Stimulated activated CD8-positive, alpha-beta memory T cell treated with anti-CD3 and anti-CD28 coated beads, Interleukin-15, amount 100 ng/mL, for 4 hours (primary cell): ENCODE measurements at places on chromosomes 1 and 21.

DNA sequence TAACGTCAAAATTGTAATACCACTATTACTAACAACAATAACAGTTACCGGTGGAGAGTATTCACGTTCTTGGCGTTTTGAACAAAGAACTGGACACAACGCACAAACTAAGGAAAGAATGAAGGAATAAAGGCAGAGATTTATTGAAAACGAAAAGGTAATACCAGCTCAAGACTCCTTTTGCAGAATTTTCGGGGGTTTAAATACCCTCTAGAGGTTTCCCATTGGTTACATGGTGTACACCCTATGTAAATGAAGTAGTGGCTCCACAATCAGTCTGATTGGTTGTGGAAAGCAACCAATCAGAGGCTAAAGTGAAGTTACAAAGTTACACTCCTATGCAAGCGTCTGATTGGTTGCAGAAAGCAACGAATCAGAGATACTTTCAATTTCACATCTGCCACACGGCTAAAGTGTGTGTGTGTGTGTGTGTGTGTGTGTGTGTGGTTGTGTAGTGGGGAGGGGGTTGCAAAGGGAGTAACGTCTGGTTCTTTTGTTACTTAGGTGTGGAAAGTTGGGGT, 1.1 kb upstream of the GTF2B start:
- DNase-seq = no peak

- DNase-seq = no peak
Observed at GRCh38 chr1:188056011-188056410, 1227.3 kb downstream of the PLA2G4A start.

GRCh38 chr1:104467590-104467989, 717.9 kb downstream of the AMY1C start:
- no peak for DNase-seq

DNA sequence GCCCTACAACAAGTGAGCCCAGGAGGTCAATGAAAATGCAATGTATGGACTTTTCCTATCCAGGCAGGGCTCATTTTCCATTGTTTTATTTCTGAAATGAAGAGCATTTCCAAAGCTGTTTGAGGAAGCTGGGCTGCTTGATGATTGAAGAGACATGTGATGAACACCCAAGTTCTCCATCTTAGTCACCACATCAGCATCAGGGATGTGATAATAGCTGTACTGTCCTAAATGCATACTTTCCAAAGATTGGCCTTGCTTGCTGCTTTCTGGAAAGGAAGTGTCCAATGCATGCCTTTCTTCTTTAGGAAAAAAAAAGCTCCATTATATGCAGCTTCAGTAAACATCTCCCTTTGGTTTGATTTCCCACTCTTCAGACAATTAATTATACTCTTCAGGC, 425.9 kb upstream of the RUNX1 start:
- no peak for DNase-seq

GRCh38 chr1:6365047-6365446, 28.5 kb downstream of the ACOT7 start:
- DNase-seq = no peak

GRCh38 chr1:15937146-15937545, 38.8 kb downstream of the ZBTB17 start:
- no peak for DNase-seq

DNA sequence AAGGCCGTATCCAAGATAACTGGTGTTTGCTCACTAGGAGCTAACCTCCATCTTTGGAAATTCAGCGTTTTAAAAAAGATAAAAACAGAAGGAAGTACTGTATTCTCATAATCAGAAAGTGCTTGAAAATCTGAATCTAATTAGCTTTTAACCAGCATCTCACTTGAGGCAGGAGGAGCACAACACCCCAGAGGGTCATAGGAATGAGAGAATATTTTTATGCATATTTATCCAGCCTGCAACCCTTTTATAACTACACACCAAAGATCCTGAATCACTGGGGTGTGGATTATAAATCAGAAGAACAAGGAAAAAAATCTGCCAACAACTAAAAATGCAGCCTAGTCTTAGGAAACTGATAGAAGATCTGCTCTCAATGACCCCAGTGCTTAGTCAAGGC, 68.0 kb upstream of the PTCH2 start:
- no peak for DNase-seq

DNA sequence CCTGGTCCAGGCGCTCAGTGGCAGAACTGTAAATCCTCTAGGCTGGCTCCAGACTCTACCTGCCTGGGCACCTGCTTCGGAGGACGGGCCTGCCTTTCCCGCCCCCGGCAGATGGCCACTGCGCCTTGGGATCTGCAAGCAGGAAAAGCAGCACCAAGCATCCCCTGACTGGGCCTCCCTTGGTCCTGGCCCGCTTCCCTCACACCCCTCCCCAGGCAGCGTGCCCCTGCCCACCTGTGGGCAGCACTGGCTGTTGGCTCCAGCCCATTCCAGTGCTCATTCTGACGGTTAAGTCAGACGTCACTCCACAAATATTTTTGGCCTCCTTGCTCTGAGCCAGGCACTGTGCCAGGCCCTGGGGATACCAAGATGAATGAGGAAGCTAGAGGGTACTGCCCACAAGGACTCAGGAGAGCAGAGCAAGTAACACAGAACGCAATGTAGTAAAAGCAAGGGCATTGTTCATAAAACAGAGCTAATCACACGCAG, 22.0 kb upstream of the BLACAT1 start:
- DNase-seq = no peak

DNA sequence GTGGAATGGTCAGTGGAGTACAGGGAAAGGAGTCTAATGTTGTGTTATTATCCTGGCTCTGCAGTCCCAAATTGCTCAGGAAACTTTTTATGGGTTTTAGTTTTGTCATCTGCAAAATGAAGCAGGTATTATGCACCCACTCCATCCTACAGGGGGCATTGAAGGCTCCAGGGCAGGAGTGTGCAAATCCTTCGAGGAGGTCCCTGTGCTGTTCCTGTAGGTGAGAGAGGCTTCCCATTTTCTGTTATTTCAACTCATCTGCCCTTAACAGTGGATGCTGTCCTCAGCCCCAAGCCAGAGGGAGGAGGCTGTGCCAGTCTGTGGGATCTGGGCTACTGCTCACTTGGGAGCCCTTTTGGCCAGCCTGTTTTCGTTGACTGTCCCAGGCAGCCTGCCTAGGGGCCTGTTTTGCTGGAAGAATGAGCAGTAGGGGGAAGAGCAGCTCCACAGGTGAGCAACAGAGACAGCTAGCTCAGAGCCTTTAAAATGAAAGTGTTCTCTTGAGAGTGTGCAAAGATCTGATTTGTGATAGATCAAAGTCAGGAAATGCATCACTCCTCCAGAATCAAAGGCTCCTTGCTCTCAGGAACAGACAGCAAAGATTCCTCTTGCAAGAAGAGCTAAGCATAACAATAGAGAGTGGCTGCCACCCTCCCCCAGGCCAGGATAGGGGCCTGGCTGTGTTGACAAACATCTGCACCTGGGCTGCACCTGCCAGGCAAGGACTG, 317.6 kb upstream of the PROX1 start:
- DNase-seq = no peak

GRCh38 chr1:31396633-31397351, 16.2 kb upstream of the SERINC2 start:
- no peak for DNase-seq

- DNase-seq = no peak
Observed at GRCh38 chr21:41317458-41317857, 857 bp downstream of the FAM3B start.

- no peak for DNase-seq
Observed at GRCh38 chr1:150507912-150508864, at the start of gene ECM1. ECM1 (plus strand) TSS chr1:150508109; CDS start chr1:150508210, 101 bp downstream.

GRCh38 chr1:100943533-100943932, 47.6 kb downstream of the SLC30A7 start:
- DNase-seq = no peak

DNA sequence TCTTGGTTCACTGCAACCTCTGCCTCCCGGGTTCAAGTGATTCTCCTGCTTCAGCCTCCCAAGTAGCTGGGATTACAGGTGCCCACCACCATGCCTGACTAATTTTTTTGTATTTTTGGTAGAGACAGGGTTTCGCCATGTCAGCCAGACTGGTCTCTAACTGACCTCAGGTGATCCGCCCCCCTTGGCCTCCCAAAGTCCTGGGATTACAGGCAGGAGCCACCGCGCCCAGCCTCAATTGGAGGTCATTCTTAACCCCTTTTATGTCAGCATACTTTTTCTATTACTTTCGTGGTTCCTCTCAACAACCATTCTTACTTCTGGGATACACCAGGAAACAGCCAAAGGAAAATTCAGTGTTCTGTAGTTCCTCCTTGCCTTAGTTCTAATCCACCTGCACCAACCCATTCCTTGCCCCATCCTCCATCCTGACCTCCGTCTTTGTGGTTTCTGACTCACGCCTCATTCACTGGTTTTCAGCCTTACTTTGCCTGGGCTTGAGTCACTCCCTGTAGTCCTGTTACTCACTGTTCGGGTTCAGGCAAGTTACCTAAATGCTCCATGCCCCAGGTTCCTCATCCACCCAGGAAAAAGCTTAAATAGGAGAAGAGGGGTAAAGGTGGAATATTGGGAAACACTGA, 12.9 kb upstream of the BCL10 start:
- DNase-seq = no peak

DNA sequence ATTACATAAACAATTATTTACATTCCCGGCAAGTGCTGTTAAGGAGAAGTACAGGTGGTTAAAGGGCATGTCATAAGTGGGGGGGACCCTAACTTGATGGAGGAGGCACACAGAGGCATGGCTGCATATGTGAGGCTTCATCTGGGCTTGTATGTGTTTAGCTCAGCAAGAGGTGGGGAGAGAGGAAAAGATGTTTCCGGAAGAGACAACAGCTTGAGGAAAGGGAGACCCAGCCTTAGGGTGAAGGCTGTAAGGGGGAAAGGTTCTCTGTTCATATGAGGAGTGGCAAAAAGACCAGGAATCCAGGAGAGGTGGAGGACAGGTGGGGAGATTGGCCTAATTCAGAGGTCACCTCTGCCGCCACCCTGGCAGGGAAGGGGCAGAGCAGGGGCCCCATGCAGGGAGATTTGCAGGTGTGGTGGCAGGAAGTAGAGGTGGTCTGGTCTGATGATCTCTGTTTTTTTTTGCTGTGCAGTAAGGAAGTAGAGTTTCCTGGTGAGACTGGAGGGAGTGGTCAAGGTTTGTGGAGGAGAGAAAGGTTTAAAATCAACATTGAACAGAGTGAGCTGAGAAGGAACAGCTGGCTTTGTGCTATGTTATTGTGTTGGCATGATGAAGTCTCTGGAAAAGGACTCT, 9.0 kb downstream of the TRAF5 start:
- DNase-seq = no peak

- no peak for DNase-seq
Observed at GRCh38 chr1:235030919-235031596, 97.6 kb downstream of the TOMM20 start.

- no peak for DNase-seq
Observed at GRCh38 chr21:20999659-21000058, 1.4 kb downstream of the NCAM2 start.

- no peak for DNase-seq
Observed at GRCh38 chr21:43613755-43614638, 45.3 kb downstream of the HSF2BP start.

- no peak for DNase-seq
Observed at GRCh38 chr1:184563308-184563707, 176.5 kb downstream of the C1orf21 start.

GRCh38 chr1:7643530-7643929, 127.6 kb upstream of the VAMP3 start:
- no peak for DNase-seq

DNA sequence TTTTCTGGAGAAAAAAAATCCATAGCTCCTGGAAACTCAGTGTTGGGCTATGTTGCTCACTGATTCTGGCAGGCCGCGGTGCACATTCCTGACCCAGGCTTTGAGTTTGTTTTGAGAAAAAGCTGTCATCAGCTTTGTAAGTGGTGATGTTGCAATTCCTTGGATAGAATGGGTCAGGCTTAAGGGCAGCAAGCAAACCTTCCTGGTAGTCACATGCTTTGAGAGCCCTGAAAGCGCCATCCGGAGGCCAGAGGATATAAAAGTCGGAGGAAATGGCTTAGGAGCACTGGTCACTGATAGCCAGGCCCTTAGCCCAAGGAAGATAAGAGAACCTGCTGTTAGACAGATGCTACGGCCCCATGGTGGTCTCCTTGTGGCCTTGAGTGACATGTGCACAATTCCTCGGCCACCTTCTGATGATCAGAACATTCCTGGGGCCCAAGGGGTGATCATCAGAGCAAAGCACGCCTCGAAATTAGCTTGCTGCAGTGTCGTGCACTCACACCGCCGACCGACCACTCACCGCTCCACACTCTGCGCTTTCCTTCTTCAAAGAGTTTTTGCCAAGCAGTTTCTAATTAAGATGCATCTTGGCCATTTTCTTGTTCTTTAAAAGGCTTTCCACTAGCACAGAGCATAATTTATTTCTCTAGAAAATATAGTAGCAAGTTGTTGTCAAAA, 78.6 kb downstream of the MAN1C1 start:
- DNase-seq = no peak

- no peak for DNase-seq
Observed at GRCh38 chr1:183323849-183324683, 94.1 kb downstream of the NMNAT2 start.

DNA sequence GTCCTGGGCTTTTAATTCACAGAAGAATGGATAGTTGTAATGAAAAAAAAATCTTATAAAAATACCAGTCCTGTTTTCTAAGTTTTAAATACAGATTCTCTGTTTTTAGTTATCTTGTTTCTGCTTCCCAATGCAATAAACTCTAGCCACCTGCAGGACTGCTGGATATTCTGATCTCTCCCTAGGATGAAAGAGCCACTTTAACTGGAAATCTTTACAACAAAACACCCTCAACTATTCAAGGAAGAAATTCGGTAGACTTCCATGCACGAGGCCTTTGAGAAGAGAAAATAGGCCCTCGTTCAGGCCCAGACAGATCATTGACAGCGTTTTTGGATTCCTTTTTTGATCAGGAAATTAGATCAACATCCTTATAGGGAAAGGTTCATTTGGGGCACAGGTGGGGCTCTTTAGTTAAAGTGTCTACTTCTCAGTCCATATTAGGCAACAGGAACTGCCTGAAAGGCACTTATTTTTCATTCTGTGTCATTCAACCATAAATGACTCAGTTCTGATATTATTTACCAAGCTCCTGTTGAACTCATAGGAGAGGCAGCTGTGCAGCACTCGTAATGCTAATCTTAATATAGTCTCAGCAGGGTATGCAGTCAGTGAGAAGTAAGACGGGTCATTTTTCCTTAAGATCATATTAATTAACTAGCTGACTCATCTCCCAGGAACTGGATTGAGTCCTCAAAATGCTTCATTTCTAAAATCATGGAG, 71.1 kb upstream of the ERRFI1 start:
- no peak for DNase-seq

- DNase-seq = no peak
Observed at GRCh38 chr1:218553197-218553596, 208.1 kb downstream of the TGFB2 start.

- no peak for DNase-seq
Observed at GRCh38 chr1:29824511-29825273, 588.4 kb downstream of the PTPRU start.

- no peak for DNase-seq
Observed at GRCh38 chr1:34656731-34657130, 98.1 kb upstream of the GJB5 start.

GRCh38 chr1:57633881-57634280, 210.0 kb upstream of the DAB1 start:
- no peak for DNase-seq

- no peak for DNase-seq
Observed at GRCh38 chr1:157155658-157156057, 17.5 kb upstream of the ETV3 start.
